Osteocyte (in vitro differentiated cells): ENCODE measurements at places on chromosomes 16 and 17. TPM values are rescaled to one million over a fixed set of nuclear protein-coding genes. Genes with fewer than 3 reads are reported as not detected.
A peak's percentile ranks its signal among the peaks of the same experiment; 100 is the strongest.

GRCh38 chr16:27965801-27966200, 97.7 kb downstream of the GSG1L start:
- no peak overlapping the region for H3K4me3 ChIP-seq
- peak; percentile 66 for DNase-seq
- H3K27ac ChIP-seq = no peak overlapping the region
- H3K27me3 ChIP-seq = peaks cover 4% of the 10 kb centered on the region

CACNG1 gene
- total RNA-seq = not detected in 2 replicates

MYH8 gene
- not detected in 2 replicates for total RNA-seq

- H3K4me3 ChIP-seq = no peak overlapping the region
- peaks cover 11% of the 10 kb centered on the region for H3K4me1 ChIP-seq
- H3K27me3 ChIP-seq = no peaks in the 10 kb centered on the region
- no peak for DNase-seq
Measured at GRCh38 chr17:62017912-62018311, 47.2 kb downstream of the MED13 start.

GRCh38 chr16:16778332-16778731, 399.4 kb downstream of the NPIPA7 start:
- no peak overlapping the region for H3K27ac ChIP-seq
- H3K4me1 ChIP-seq = no peaks in the 10 kb centered on the region
- no peaks in the 10 kb centered on the region for H3K36me3 ChIP-seq
- no peak overlapping the region for H3K4me3 ChIP-seq
- H3K27me3 ChIP-seq = no peaks in the 10 kb centered on the region

MLLT6 gene
- 96.1 and 107 TPM in 2 replicates for total RNA-seq

- no peak overlapping the region for H3K4me3 ChIP-seq
- H3K4me1 ChIP-seq = peaks cover 11% of the 10 kb centered on the region
- DNase-seq = no peak
- H3K27ac ChIP-seq = no peak overlapping the region
- peaks cover 63% of the 10 kb centered on the region for H3K27me3 ChIP-seq
Measured at GRCh38 chr17:48540213-48540612, 4.7 kb downstream of the HOXB2 start.

DNA sequence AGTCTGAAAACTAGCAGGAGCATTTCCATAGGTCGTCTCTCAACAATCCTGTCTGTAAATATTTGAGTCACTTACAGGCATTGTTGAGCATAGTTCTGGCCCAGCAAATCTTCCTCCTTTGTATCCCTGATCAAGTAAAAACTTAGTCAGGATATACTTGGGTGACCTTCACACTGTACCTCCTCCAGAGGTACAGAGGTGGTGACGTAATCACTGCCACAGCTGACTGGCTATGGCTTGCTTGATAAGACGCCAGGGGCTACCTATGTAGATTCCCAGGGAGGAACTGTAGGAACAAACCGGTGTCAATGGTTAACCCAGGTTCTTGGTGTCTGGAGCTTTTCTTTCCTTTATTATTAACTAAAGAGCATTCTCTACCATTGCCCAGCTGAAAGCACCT, at the start of gene KCNJ16:
TSS of gene KCNJ16 (plus strand) at position 270 of the 400 bp plus-strand sequence. CDS start 56,863 bp downstream, outside the sequence.
- H3K4me1 ChIP-seq = peaks cover 23% of the 10 kb centered on the region
- H3K27ac ChIP-seq = no peak within 1 kb of the TSS
- H3K36me3 ChIP-seq = no peaks in the 10 kb centered on the region
- DNase-seq = no peak
- no peak within 1 kb of the TSS for H3K4me3 ChIP-seq

- H3K27me3 ChIP-seq = no peaks in the 10 kb centered on the region
- H3K36me3 ChIP-seq = peaks cover 19% of the 10 kb centered on the region
- peaks cover 47% of the 10 kb centered on the region for H3K4me1 ChIP-seq
- H3K27ac ChIP-seq = peak overlapping the region; percentile 93
Measured at GRCh38 chr17:51034800-51035199, 85.9 kb downstream of the SPAG9 start.

DNA sequence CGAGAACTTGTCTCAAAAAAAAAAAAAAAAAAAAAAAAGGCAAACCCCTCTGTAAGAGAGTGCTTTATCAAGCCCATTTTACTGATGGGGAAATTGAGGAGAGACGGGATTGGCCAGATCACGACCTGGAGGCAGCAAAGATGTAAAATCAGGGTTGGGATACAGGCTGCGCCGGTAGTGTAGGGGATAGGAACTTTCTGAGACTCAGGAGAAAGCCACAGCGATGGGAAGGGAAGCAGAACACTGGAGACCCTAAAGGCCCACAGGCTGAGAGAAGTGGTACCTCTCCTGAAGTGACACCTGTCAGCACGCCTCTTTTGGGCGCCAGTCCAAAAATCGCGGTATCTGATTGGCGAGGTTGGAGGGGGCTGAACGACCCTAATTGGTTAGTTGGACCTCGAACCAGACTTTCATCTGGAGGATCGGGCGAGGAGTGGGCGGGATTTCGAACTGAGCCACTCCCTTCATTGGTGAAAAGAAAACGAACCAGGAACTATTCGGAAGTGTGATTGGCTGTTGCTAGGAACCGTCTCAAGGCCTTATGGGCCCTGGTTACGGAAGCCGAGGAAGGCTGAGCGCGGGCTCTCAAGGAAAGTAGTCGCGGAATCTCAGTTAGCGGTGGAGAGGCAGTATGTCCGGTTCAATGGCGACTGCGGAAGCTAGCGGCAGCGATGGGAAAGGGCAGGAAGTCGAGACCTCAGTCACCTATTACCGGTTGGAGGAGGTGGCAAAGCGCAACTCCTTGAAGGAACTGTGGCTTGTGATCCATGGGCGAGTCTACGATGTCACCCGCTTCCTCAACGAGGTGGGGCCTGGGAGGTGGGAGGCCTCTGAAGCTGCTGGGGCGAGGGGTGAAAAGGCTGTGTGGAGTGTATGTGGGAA, at the start of gene CYB5B:
TSS of gene CYB5B (plus strand) at position 567 of the 882 bp plus-strand sequence. CDS start at position 632, 65 bp downstream.
- H3K4me1 ChIP-seq = peaks cover 23% of the 10 kb centered on the region
- H3K27me3 ChIP-seq = no peaks in the 10 kb centered on the region
- peaks cover 16% of the 10 kb centered on the region for H3K36me3 ChIP-seq
- peak; percentile 94 for DNase-seq

PRSS33 gene
- not detected in 2 replicates for total RNA-seq
